ENCODE measurements at places on chromosomes 16 and 17.
A peak's percentile ranks its signal among the peaks of the same experiment; 100 is the strongest.

- DNase-seq: no peak
Observed at GRCh38 chr17:40247926-40248495, 28.9 kb downstream of the WIPF2 start.

- no peak for DNase-seq
Observed at GRCh38 chr17:14731591-14731990, 430.7 kb downstream of the HS3ST3B1 start.

DNA sequence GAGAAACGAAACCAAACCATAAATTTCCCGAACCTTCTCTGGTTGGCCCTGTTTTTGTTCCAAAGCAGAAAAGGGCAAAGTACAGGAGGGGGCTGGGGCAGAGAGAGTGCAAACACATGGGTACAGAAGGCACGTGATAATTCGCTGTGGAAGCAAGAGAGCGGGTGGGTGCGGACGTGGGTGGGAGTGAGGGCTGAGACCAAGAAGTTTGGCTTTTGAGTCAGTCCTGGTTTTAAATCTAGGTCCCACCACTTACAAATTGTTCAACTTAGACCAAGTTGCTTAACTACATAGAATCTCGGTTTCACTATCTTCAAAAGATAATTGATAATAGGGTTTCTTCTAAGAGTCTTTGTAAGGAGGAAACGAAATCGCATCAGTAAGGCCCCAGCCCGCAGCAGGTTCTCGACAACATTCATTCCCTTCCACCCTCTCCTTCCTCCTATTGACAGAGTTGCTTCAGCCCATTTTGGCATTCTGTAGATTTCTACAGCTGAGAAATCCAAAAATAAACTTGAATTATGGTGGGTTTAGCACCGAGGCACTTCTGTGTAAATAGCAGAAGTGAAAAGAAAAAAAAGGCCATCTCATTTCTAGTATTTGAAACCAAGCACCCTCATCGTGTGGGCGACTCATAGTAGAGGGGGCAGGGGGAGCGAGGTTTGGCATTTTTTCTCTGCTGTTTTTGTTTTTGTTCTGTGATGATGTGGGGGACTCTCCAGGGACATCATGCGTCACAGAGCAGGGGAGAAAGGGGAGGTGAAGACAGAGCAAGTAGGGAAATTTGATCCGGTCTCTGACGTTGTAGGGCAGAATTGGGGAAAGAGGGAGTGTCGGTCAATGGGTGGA lies 33.6 kb upstream of the CCR7 start:
- no peak for DNase-seq

GRCh38 chr16:54034684-54035083 lies 251.9 kb downstream of the IRX3 start:
- no peak for DNase-seq

DNA sequence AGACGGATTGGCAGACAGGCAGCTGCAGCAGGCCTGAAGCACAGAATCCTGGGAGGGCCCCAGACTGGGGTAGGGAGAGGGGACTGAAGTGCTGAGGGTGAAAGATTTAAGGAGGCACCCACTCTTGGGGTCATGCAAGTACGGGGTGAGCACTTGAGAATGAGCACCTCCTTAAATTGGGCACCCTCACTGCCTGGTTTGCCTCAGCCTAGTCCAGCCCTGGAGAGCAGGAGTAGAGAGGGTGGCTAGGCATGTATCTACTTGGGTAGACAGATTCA lies 154.1 kb upstream of the CDC42EP4 start:
- DNase-seq: no peak

GRCh38 chr17:50608700-50609379 lies 25.8 kb upstream of the ABCC3 start:
- DNase-seq: no peak

DNA sequence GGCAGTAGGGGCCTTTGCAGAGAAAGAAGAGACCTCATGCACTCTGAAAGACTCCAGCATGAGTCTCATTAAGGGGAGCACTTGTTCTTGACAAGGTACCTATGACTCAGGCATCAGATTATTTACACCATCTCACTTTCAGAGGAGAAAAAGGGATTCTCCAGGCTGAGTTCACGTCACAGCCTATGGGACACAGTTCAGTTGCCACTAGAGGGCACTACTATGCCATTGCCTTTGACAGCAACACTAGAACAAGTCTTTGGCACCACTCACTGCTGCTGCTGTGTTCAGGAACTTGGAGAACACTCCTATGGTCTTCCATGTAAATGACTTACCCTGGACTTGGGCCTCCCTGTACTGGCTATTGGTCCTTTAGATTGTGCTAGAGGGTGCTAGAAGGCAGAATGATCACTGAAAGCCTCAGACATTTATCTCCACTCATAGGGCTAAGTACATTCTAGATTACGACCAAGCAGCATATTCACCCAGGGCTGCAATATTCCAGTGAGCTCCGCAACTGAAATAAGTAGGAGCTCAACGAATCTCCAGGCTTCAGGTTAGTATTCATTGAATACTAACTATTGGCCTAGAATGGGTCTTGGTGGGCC lies 225.1 kb upstream of the CA10 start:
- peak; percentile 64 for DNase-seq

DNA sequence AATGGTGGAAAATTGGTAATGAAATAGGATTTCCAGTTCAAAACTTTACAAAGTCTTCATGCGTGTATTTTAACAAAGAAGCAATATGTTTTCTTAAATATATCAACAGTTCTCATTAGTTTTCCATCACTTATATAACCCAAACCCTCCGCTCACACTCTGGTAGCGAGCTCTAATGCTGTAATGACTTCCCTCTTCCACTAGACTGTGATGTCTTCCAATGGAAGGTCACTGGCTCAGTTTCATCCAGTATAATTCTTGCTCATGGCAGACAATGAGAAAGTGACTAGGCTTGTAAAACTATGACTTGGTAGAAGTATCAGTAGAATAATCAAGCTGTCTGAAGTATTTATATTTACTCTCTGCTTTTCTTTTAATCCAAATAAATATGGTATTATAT lies 32.8 kb downstream of the NETO2 start:
- DNase-seq: no peak

- DNase-seq: no peak
Observed at GRCh38 chr17:81151278-81151677, 14.0 kb upstream of the PVALEF start.

GRCh38 chr17:80182118-80182844 lies 12.5 kb downstream of the CARD14 start:
- DNase-seq: no peak

DNA sequence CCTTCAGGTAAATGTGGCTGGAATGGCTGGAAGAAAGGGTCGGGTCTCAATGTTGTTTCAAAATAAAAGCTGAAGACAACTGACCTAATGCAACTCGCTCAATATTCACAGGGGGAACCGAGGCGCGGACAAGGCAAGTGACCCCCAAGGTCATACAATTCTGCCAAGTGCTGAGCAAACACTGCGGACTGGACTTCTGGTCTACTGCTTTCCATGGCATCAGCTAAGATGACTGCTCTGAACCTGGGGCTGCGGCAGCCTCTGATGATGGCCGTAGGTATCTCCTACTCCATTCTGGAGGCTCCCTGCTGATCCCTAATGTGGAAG lies 21.9 kb downstream of the CA4 start:
- DNase-seq: no peak

DNA sequence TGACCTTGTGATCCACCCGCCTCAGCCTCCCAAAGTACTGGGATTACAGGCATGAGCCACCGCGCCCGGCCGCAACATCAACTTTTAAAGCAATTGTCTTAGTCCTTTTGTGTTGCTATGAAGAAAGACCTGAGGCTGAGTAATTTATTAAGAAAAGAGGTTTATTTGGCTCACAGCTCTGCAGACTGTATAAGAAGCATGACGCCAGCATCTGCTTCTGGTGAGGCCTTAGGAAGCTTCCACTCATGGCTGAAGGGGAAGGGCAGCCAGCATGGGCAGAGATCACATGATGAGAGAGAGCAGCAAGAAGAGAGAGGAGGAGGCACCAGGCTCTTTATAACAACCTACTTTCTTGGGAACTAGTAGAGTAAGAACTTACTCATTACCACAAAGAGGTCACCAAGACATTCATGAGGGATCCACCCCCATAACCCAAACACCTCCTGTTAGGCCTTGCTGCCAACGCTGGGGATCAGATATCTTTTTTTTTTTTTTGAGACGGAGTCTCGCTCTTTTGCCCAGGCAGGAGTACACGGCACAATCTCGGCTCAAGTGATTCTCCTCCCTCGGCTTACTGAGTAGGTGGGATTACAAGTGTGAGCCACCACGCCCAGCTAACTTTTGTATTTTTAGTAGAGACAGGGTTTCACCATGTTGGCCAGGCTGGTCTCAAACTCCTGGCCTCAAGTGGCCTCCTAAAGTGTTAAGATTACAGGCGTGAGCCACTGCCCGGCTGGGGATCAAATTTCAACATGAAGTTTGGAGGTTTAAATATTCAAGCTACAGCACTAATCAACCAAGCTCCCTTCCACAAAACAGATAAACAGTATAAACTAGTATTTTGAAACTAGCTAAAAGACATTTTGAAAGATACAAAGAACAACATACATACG lies 21.4 kb upstream of the GPT2 start:
- no peak for DNase-seq

DNA sequence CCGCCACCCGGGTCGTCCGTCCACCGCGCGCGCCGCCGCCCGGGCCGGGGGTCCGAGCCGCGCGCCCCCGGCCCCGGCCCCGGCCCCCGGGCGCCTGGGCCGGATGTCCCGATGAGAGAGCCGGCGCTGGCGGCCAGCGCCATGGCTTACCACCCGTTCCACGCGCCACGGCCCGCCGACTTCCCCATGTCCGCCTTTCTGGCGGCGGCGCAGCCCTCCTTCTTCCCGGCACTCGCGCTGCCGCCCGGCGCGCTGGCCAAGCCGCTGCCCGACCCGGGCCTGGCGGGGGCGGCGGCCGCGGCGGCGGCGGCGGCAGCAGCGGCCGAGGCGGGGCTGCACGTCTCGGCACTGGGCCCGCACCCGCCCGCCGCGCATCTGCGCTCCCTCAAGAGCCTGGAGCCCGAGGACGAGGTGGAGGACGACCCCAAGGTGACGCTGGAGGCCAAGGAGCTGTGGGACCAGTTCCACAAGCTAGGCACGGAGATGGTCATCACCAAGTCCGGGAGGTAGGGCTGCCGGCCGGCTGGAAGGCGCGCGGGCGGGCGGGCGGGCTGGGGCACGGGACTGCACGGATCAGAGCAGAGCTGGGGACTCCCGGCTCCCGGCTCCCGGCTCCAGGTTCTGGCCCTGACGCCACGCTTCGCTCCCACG lies 548 bp downstream of the TBX2 start:
- DNase-seq: no peak

DNA sequence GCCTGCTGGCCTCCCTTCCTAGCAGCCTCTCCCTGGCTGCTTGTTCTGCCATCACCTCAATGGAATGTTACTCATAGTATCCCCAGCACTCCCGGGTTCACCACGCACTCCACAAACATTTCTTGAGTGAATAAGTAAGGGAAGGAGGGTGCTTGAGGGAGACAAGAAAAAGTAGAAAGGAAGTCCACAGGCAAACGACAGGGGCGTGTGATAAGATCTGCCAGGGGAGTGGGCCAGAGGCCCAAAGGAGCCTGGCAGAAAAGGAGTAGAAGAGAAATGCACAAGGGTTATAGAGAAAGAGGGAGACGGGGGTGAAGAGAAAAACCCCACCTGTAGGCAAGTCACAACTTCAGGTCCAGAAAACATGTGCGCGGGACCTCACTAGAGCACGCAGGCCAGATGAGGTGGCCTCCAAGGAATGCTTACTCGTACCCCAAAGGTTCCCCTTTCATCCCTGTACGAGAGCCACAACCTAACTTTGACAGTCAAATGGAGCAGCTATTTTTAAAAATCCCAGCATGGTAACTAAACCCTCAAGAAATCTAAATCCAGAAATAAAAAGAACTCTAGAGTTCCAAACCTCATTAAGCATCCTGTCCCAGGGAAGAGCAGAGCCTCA lies 6.6 kb downstream of the ZDHHC7 start:
- DNase-seq: no peak

DNA sequence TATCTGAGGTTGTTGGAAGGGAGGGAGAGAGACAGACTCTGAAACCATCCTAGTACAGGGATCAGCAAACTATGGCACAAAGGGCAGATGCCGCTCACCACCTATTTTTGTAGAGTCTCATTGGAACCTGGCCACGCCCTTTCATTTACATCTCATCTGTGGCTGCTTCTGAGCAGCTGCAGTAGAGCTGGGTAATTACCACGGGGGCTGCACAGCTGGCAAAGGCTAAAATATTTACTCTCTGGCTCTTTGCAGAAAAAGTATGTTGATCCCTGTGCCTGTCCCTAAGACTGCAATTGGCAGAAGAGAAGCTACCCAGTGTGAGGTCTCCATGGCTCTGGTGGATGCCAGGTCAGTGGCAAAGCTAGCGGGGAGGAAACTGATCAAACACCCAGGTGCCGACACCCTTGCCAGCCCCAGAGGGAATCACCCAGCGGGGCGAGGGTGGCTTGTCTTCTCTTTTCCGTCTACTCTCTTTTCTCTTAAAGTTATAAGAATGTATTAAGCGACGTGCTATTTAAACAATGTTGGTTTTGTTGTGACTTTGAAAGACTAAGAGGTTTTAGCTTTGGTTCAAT lies 14.0 kb downstream of the CEP295NL start:
- no peak for DNase-seq

DNA sequence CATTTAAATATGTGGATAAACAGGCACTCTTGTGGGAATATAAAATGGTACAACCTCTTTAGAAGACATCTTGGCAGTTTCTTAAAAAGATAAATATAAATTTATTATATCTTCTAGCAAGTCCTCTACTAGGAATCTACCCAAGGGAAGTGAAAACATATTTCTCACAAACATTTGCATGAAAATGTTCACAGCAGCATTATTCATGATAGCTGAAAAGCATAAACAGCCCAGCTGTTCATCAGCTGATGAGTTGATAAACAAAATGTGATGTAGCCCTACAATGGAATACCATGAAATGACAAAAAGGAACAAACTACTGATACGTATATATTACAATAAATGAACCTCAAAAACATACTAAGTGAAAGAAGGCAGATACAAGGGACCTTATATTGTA lies 12.0 kb downstream of the DGKE start:
- DNase-seq: no peak

DNA sequence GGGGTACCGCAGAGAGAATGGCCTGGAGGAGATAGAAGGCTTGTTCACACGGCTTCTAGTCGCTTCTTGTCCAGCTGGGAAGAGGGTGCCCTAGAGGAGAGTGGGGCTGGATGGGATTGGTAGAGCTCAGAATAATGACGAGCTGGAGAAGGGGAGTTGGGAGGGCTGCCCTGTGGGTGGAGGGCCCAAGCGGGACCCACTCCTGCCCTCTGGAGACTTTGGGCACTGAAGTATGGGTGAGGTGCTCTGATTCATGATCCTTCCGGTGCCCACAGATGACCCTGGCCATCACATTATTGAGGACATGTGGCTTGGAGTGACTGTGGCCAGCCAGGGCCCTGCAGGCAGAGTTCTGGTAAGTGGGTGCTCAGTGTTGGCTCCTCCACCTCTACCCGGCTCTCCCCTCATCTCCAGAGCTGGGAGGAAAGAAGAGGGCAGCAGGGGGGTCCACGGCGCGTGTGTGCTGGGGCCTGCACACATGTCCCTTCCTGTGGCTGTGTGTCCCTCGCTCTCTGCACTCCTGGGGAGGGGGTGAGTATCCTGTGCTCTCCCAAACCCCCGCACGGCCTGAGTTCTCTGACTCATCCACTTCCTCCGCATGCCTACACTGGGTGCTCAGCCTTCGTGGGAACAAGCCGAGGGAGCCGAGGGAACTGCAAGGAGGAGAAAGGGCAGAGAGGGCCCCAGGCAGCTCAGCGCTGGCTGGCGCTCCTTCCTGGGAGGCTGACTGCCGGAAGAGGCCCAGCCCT lies 8.5 kb downstream of the ITGA3 start:
- DNase-seq: no peak

All from neural crest cell (in vitro differentiated cells).